ENCODE measurements at places on chromosomes 4 and X.

DNA sequence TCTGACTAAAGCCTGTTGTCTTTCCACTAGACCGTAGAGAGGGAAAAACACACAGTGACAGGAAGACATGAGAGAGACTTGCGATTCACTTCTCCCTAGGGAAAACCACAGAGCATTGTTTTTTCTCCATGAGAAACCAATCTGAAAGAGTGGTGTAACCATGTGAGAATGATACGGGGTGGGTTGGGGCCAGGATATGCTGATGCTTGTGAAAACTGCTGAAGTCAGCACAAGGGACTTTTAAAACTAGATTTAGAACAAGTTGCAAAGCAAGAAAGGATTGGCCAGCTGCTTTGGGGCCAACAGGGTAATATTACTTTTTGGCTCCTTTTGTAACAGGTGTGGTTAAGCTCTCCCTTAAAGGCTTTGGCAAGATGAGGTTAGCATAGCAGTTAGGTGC, 66.1 kb downstream of the NHSL2 start:
- DNase-seq = no peak

GRCh38 chrX:72466493-72466892, 106.2 kb downstream of the HDAC8 start:
- no peak for DNase-seq

DNA sequence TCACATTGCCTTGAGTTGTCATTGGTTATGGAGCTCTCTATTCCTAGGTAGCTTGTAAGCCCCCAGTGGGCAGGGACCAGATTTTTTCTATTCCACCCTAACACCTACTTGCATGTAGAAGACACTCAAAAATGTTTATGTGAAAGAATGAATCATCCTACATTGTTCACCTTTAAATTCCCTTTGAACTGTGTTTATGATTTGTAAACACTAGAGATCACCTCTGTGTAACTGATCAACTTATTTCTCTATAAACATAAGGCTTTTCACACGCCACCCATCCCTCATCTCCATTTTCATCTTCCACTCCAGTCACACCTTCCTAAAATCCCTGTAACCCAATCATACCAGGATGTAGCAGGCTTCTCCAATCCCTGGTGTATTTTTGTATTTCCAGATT, 142.6 kb upstream of the LEF1 start:
- no peak for DNase-seq

- peak; percentile 13 for DNase-seq
These were observed 155.5 kb downstream of the PDGFRA start for GRCh38 chr4:54384563-54384962.

DNA sequence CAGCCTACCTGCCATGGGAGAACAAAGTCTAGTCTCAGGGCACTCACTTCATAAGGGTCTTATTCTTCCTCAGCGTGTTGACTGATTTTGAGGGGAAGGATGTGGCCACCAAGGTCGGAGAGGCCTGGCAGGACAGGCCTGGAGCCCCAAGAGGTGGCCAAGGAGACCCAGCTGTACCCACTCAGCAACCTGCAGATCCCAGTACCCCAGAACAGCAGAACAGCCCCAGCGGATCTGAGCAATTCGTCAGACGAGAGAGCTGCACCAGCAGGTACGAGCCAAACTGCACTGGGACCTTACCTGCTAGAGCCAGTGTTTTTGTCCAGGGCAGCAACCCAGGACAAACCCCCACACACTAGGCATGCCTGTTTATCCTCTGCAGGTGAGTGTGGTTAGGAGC, 34.3 kb downstream of the PNMA5 start:
- DNase-seq = no peak

GRCh38 chr4:61575796-61576195, 375.7 kb downstream of the ADGRL3 start:
- no peak for DNase-seq

GRCh38 chr4:2408401-2408958, 10.0 kb downstream of the ZFYVE28 start:
- DNase-seq = no peak

DNA sequence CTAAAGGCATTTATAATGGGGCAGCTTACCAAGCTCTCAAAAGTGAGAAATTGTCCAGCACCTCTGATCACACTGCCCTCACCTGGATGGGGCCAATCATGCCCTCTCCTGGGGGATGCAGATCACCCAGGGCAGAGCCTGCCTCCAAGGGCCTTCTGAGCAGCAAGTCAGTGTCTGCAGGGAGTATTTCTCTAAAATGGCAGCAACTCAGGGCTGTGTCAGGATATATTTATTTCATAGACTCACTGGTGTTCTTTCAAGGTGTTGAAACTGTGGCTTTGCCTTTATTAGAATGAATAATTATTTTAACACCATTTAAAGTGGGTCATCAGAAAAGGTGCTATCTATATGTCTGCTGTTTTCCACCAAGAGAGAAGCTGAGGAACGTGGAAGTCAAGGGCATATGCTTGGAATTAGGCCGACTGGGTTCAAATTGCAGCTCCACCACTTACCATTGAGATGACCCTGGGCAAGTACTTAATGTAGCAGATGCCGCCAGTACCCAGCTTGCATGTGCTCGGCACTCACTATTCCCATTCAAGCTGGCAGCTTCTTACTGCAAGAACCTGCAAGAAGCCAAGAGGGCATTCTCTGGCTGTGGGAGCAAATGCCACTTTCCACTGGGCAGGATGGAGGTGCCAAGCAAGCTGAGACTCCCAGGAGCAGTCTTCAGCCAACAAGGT, 590.0 kb downstream of the BCOR start:
- no peak for DNase-seq

- no peak for DNase-seq
These were observed 28.8 kb downstream of the SH3TC1 start for GRCh38 chr4:8227771-8228318.

GRCh38 chr4:105225500-105225899, 78.8 kb downstream of the TET2 start:
- DNase-seq = no peak

- no peak for DNase-seq
These were observed 126.9 kb upstream of the GUCY1A1 start for GRCh38 chr4:155539746-155540145.

DNA sequence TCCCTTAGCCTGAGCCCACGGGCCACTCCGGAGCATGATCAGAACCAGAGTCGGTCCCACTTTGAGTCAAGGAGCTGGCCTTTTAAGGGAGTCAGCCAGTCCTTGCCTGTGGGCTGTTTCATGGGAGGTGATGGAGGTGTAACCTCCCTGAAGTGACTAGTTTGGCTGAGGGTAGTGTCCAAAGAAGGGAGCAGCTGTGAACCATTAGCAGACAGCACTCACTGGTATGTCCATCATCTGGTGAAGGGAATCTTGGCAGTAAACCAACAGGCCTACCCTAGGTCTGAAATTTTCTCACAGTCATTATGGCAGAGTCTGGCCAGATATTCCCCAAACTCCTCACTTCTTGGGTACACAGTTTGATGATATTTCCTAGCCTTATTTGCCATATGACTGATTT, 12.3 kb upstream of the REPS2 start:
- DNase-seq = no peak

DNA sequence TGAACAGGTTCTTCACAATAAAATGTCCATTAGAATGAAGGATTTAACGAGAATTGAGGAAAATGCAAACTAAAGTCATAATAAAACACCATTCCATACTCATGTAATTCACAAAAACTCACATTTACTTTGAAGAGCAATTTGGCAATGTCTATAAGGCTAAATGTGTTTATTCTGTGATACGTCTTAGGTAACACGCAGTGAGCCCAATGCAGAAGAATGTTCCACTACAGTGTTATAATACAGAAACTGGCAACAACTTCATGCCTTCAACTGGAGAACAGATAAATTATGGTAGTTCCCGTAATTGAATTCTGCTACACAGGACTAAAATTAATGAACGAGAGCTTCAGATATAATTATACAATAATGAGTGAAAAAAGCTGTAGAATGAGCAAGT, 17.4 kb downstream of the ADH5 start:
- no peak for DNase-seq

- no peak for DNase-seq
These were observed 13.8 kb upstream of the STBD1 start for GRCh38 chr4:76292730-76293129.

GRCh38 chrX:44071847-44072551, 98.8 kb upstream of the NDP start:
- DNase-seq = no peak

GRCh38 chr4:173371292-173372192, 788 bp downstream of the SAP30 start:
- no peak for DNase-seq

- DNase-seq = no peak
These were observed 223.7 kb upstream of the DIPK2B start for GRCh38 chrX:45424326-45424725.

- no peak for DNase-seq
These were observed 180.4 kb downstream of the CPEB2 start for GRCh38 chr4:15182600-15183220.

DNA sequence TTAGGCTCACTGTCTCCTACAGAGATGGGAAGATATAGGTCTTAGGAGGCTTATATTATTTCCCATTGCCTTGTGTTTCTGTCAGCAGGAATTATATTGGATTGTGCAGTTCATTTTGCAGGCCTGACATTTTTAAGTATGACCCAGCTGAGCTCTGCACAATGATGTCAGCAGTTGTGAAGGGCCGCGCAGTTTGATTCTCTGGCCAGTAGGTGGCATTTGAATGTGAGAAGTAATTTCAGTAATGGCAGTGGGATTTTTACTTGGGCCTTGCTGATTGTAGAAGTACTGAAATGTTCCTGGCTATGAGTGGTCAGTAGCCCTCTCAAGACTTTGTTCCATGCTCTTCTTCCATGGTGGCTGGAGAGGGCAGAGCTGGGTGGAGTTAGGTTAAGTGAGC, 247.2 kb upstream of the MTMR8 start:
- DNase-seq = no peak

- DNase-seq = no peak
These were observed 13.7 kb downstream of the ADH6 start for GRCh38 chr4:99205153-99205979.

DNA sequence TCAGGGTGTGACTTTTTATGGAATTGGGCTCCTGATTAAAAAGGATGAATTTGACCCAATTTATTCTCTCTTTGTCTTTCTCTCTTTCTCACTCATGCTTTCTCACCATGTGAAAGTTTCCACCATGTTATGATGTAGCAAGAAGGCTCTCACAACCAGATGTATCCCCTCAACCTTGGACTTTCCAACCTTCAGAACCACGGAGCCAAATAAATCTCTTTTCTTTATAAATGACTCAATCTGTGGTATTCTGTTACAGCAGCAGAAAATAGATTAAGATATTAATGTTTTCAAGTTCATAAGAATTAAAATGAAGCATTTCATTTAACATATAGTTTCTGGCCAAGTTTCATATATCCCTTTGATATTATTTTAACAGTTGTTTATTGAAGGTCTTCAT, 698.5 kb downstream of the TRAM1L1 start:
- DNase-seq = no peak

DNA sequence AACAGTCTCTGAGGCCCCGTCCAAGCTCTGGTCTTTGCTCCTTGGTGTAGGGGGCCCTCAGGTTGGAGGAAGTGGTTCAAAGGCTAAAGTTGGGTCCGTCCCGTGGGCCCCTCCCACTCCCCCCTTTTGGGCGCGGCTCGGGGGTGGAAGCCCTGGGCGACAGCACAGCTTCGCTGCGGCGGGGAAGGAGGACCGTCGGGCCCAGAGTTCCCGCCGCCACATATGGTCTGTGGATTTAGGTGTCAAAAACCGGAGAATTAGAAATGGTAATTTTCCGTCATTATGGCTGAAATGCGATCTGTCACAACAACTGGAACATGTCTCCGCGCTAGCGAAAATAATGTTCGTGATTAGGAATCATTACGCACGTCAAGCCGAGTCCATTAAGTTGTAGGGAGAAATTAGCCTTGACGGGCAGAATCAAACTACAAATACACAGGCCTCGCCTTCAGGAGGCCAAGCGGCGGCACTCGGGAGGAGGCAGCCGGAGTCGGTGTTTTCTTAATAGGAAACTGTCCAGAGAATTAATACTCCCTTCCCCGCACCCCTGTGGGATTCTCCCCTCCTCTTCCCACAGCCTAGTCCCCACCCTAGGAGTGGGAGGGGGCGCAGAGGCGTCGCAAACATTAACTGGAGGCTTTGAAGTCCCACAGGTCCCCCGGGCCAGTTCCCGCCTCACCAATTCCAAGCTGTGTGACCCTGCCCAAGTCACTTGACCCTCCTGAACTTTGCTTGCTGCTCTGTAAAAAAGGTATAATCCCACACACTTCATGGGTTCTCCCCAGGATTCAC, 15.0 kb downstream of the NKX3-2 start:
- no peak for DNase-seq

- no peak for DNase-seq
These were observed 95.9 kb downstream of the EGF start for GRCh38 chr4:110008540-110008939.

DNA sequence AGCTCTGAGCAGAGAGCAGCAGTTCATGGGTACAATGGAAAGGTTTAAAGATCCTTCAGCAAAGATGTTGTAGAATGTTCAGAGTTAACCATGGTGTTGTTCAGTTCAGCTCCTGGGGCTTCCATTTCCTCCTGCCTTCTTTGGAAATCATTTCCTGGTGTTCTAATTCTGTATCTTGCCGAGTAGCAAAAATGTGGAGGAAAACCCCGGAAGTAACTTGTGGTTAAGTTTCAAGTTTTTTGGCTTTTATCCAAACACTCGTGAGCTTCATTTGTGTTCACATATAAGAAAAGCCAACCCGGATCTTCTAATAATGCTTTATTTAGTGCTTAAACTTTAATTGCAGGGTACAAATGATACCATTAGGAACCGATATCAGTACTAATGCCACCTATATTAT, 33.6 kb upstream of the ARX start:
- no peak for DNase-seq

- DNase-seq = no peak
These were observed 309.2 kb downstream of the BCOR start for GRCh38 chrX:39788521-39788920.

DNA sequence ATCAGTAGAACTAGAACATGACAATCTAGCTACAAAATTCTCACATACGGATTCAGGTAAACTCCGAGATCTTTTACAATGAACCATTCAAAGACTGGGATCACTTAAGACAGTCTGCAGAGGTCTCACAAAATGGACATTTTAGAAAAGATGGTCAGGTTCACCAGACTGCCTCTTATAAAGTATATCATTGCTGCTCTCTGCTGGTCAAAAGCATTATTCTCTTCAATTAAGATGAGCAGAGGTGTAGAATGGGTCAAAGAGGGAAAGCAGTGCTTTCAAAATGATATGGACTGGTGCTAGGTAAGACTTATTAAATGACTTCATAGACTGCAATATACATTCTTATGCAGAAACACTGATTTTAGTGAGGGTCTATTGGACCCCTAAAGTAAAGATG, 434.7 kb downstream of the PACRGL start:
- no peak for DNase-seq

GRCh38 chr4:110268352-110268751, 69.9 kb upstream of the ELOVL6 start:
- no peak for DNase-seq

DNA sequence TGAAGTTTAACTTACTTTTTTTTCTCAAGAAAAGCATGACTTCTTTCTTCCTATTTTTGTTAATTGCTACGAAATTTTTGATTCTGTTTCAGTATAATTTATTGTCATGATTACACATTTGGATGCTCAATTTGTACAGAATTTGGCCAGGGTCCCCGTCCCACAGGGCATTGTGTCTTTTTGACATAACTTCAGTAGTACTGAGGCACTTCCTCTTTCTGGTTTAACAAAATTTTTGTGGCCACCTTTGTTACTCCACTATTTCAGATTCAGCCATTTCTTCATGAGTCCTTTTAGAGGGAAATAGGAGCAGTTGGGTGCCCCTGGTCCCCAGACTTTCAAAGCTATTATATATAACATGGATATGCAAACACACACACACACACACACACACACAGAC, 1248.7 kb downstream of the PCDH7 start:
- no peak for DNase-seq
